ENCODE measurements at places on chromosomes 6 and 20.

GRCh38 chr6:40112350-40112749, 178.1 kb upstream of the MOCS1 start:
- DNase-seq = no peak

GRCh38 chr6:148501178-148501590, 158.5 kb downstream of the SASH1 start:
- DNase-seq = no peak

- no peak for DNase-seq
Observed at GRCh38 chr20:40781327-40782042, 92.4 kb upstream of the MAFB start.

GRCh38 chr6:108576709-108577108, 16.0 kb downstream of the FOXO3 start:
- DNase-seq = no peak
